CD4-positive, alpha-beta T cell treated with Interferon alpha-2 for 1 hour (primary cell): ENCODE measurements at places on chromosomes 5 and 9.

- DNase-seq = no peak
Measured at GRCh38 chr9:2676466-2676865, 40.8 kb upstream of the KCNV2 start.

DNA sequence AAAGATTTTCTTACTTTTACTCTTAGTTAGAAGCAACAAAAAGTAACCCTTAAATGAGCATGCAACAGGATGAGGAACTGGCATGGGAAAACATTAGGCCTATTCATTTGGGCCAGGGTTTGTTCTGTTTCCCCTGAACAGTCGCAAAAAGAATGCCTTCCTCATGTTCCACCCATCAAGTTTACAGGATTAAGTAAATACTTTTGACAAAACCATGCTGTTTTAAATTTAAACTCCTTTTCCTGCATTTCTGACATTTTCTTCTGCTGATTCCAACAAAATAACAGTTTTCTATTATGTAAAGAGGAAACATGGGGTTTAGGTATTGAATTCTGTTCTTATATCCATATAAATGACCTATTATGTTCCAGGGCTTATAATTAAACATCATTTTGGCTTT lies 236.6 kb upstream of the ACTBL2 start:
- DNase-seq = no peak

DNA sequence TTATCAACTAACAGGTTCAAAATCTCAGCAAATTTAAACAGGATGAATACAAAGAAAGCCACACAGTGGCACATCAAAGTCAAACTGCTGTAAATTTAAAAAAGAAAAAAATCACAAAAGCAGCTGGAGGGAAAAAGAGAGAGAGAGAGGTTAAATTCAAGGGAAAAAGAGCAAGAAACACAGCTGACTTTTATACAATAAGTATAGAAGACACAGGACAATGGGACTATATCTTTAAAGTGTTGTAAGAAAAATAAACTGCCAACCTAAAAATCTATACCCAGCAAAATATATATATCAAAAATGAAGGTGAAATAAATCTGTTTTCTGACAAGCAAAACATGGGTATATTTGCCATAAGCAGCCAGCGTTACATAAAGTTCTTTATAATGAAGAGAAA lies 261.5 kb downstream of the TLE1 start:
- DNase-seq = no peak

GRCh38 chr9:94907264-94907936 lies 180.9 kb downstream of the AOPEP start:
- DNase-seq = no peak

GRCh38 chr9:129235041-129235930 lies 57.2 kb upstream of the IER5L start:
- no peak for DNase-seq
